ENCODE measurements at places on chromosomes 16 and 17. TPM values are rescaled to one million over a fixed set of nuclear protein-coding genes. Genes with fewer than 3 reads are reported as not detected.

DNA sequence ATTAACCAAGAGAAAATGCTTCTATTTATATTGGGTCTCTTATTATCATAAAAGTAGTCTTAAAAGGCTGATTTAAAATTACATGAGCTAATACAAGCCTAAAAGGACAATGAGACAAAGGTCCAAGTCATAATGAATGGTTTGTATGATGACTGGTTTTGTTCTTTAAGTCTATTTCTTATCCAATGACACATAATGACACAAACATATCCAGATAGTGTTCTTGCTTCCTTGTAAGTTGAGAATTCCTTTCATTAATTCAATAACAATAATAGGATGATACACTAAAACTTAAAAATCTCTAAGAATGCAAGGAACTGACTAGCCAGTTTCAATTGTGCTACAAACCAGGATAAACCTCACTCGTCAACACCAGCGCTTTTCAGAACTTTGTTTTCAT, 244.1 kb downstream of the CEP112 start:
- DNase-seq = no peak

SMIM5 gene
- not detected for total RNA-seq

C16orf86 gene
- total RNA-seq = 2.3 TPM

USB1 gene
- 72.9 TPM for total RNA-seq

All from H1 (cell line).